ENCODE measurements at places on chromosomes 1 and 21.

- DNase-seq = peak; percentile 44
Measured at GRCh38 chr1:225554216-225554812, 98.6 kb downstream of the ENAH start.

DNA sequence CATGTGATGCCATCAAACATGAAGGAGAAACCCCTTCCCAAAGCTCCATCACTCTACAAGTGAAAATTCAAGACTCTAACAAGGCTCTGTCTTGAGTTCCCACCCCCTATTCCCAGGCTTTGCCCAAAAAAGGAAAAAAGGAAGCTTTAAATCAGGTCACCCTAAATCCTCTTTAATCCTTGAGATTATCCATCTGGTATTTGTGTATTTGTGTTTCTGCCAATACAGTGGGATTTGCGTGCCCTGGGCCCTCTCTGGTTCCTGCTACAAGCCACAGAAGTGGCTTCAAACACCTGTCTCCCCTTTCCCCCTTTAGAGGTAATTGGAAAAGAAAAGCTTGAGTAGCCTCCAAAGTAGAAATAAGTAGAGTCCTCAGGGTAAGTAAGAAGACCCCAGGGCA is 120.4 kb downstream of the EDEM3 start:
- DNase-seq = no peak

DNA sequence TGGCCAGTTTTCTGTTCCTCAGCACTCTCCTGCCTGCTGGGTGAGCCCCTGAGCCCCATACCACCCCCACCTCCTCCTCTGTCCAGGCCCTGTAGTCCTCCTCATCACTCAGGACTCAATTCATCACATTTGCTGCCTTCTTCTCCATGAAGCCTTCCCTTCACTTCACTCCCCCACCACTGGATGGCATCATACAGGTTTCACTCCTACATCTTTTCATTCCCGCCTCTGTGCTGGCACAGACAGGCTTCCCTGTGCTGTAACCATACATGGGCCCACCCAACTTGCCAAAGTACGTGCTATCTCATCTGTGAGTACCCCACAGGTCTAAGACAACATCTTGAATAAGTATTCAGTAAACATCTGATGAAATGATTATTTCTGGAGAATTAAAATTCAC is 56.9 kb downstream of the SLC45A1 start:
- no peak for DNase-seq

DNA sequence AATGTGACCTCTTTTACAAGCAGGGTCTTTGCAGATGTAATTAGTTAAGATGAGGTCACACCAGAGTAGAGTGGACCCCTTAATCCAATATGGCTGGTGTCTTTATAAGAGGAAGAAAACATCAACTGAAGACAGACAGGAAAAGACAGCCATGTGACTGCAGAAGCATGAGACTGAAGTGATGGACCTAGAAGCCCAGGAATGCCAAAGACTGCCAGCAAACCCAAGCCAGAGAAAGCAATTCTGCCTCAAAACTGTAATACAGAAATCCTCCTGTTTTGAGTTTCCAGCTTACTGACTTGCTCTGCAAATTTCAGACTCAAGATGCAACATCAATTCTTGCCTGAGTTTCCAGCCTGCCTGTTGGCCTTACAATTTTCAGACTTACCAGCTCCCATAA is 17.3 kb downstream of the ENAH start:
- no peak for DNase-seq

GRCh38 chr1:218671573-218671972 is 326.4 kb downstream of the TGFB2 start:
- no peak for DNase-seq

DNA sequence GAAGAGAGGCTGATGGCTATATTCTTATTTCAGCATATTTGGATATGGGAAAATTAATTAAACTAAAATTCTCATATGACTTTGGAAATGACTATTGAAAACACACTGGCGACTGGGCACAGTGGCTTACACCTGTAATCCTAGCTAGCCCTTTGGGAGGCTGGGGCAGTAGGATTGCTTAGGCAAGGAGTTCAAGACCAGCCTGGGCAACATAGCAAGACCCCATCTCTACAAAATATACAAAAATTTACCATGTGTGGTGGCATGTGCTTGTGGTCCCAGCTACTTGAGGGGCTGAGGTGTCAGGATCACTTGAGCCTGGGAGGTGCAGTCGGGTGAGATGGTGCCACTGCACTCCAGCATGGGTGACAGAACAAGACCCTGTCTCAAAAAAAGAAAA is 26.2 kb downstream of the HS2ST1 start:
- no peak for DNase-seq

DNA sequence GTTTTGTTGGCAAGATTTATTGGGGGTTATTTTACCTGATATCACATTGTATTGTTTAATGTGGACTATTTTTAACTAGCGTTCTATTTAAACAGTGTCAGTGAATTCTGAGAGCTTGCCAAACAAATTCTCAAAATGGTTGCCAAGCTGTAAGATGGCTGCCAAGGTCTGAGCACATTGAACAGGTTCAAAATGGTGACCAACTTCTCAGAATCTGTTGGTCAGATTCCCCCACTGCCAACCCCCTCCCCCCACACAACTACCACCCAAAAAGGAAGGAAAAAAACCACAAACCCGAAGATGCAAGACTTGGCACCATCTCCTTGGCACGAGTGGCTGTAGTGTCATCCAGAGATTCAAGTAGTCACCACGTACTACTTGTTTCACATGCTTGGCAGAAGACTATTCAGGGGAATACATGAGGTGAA is 159.1 kb downstream of the NFIA start:
- DNase-seq = no peak

DNA sequence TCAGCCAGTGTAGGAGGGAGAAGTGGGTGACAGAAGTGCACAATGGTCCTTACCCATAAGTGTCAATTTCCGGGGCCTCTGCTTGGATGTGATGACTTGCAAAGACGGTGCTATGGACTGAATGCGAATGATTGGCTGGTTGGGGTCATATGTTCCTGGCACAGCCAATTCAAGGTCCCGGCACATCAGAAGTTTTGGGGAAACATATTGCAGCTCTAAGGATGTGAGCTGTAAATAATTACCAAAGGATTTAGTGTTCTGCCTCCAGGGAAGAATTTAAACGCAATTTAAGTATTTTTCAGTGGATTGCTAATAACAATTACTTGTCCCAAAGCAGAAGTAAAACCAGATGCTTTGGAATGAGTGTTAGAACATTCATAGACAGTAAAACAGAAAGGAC is 26.9 kb upstream of the EXOSC10 start:
- no peak for DNase-seq

- peak; percentile 67 for DNase-seq
Measured at GRCh38 chr1:110312188-110313121, 26.7 kb upstream of the RBM15 start.

DNA sequence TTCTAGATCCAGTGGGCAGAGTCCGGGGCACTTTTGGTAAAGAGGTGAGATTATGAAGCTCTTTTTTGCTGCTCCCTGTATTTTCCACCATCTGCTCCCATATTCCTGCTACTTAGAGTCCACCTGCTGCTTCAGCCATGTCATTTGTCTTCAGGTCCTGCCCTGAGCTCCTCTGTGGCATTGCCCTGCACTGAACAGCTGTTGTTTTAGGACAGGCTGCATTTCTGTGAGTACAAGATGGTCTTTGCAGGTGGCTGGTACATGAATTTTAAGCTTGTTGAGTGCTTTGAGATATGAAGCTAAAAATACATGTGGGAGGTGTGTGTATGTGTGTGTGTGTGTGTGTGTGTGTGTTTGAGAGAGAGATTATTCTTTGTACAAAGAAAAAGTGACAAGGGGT is 21.9 kb downstream of the MT1HL1 start:
- no peak for DNase-seq

DNA sequence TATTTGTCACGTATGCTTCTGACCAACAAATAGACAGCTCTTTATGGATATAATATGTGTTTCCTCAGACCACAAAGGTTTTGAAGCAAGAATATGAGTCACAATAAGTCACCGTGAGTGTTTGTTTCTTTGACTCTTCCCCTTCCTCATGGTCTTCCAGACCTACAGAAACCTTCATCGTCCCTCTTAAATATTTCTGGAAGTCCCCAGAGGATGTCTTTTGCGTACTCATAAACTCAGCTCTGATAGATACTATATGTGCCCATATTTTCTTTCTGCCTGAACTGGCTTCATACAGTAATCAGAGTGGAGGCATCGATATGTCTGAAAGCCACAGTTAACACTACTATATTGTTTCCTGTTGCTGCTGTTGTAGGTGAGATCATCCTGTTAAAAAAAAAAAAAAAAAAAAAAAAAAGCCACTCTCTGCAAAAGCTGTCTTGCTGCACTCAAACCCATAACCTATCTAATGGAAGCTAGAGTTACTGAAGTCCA is 38.4 kb downstream of the ADAMTS1 start:
- no peak for DNase-seq

- DNase-seq = no peak
Measured at GRCh38 chr1:97247196-97247595, 525.6 kb downstream of the PTBP2 start.

DNA sequence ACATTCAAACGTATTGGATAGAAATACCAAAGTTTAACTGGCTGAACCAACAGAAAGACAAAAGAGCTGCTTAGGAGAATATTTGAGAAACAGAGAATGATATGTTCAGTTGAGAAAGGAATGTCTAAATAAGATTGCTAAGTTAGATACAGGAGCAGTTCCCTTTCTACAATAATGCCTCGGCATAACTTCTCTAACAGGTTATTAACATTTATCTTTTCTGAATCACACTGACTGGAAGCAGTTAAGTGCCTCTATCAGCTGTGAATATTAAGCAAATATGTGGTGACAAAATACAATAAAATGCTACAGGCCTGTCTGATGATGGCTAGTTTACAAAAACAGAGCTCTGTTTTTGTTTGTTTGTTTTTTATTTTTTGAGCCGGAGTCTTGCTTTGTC is 121.9 kb downstream of the KCNK1 start:
- DNase-seq = no peak

- DNase-seq = no peak
Measured at GRCh38 chr1:64060611-64061302, 142.7 kb upstream of the UBE2U start.

DNA sequence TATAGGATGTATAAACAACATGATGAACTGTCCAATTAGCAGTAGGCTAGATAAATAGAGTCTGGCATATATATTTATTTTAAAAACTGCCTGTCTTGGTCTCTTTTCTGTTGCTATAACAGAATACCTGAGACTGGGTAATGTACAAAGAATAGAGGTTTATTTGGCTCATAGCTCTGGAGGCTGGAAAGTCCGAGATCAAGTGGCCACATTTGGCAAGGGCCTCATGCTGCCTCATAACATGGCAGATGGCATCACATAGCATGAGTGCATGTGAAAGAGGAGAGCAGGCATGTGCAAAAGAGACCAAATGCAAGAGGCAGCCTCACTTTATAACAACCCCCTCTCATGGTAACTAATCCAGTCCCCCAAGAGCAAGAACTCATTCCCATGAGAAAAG is 6.0 kb downstream of the STYXL2 start:
- no peak for DNase-seq

Data from GM13977 (cell line).